Right atrium auricular region (tissue), 2 donors: ENCODE measurements at places on chromosomes 5 and 9. TPM values are rescaled to one million over a fixed set of nuclear protein-coding genes. Genes with fewer than 3 reads are reported as not detected.

DNA sequence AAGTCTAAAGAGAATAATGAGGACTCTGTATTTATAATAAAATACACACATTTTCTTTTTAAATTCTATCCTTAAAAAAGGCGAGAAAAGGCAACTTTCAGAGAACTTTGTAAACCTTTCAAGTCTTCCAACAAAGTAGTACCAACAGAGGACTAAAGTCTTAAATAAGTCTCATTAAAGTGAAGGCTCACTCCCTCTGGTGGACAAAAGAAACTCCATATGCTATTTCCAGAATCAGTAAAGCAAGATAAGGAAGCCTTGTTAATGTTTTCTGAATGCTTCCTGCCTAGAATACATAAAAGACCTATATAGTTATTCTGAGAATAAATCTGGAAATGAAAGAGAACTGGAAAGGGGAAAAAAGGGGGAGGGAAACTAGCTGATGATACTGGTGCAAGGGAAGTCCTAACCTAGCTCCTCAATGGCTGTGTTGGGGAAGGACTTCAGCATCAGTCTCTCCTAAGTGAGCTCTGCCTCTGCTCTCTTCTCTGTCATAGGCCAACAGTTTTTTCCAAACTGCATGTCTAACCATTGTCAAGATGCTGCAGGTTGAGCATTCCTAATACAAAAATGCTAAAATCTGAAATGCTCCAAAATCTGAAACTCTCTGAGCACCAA lies 7.2 kb downstream of the HMGCS1 start:
- no peaks in the 10 kb centered on the region for H3K4me1 ChIP-seq
- H3K27ac ChIP-seq: no peak overlapping the region
- DNase-seq: no peak
- no peak overlapping the region for H3K4me3 ChIP-seq

The WDR38 gene
- total RNA-seq: not detected

DNA sequence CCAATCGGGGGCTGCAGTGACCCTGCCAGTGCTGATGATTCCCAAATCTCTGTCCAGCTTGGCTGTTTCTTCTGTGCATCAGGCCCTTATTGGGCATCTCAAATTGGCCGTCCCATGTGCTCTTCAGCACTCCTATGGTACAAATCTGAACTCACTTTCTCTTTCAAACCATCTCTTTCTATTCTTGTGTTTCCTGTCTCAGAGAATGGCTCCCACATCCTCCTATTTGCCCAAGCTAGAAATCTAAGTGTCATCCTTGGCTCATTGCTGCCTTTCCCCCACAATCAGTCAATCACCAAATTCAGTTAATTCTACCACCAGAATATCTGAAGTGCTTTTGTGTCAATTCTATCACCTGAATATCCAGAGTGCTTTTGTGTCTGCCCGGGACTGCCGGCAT lies 336.6 kb downstream of the CWC27 start:
- no peaks in the 10 kb centered on the region for H3K36me3 ChIP-seq
- DNase-seq: no peak
- no peak overlapping the region for H3K4me3 ChIP-seq
- H3K27me3 ChIP-seq: no peaks in the 10 kb centered on the region
- peaks cover 17% of the 10 kb centered on the region for H3K4me1 ChIP-seq

- no peaks in the 10 kb centered on the region for H3K4me1 ChIP-seq
- H3K36me3 ChIP-seq: no peaks in the 10 kb centered on the region
These were observed 56.8 kb downstream of the DRD1 start for GRCh38 chr5:175387144-175387543.

The VCAN gene
- total RNA-seq: 139 TPM

- H3K27ac ChIP-seq: no peak overlapping the region
- H3K4me1 ChIP-seq: no peaks in the 10 kb centered on the region
- H3K27me3 ChIP-seq: no peaks in the 10 kb centered on the region
- no peak for DNase-seq
These were observed 7.4 kb downstream of the NKD2 start for GRCh38 chr5:1016036-1016435.

- peaks cover 50% of the 10 kb centered on the region for H3K4me1 ChIP-seq
- H3K27me3 ChIP-seq: no peaks in the 10 kb centered on the region
- H3K4me3 ChIP-seq: no peak overlapping the region
- DNase-seq: no peak
- no peak overlapping the region for H3K27ac ChIP-seq
These were observed 198.1 kb downstream of the TSSK1B start for GRCh38 chr5:113236536-113237288.

- H3K36me3 ChIP-seq: no peaks in the 10 kb centered on the region
- no peaks in the 10 kb centered on the region for H3K27me3 ChIP-seq
- no peak overlapping the region for H3K4me3 ChIP-seq
- DNase-seq: no peak
- H3K27ac ChIP-seq: no peak overlapping the region
- H3K4me1 ChIP-seq: no peaks in the 10 kb centered on the region
These were observed 142.6 kb downstream of the MED10 start for GRCh38 chr5:6235726-6236125.

DNA sequence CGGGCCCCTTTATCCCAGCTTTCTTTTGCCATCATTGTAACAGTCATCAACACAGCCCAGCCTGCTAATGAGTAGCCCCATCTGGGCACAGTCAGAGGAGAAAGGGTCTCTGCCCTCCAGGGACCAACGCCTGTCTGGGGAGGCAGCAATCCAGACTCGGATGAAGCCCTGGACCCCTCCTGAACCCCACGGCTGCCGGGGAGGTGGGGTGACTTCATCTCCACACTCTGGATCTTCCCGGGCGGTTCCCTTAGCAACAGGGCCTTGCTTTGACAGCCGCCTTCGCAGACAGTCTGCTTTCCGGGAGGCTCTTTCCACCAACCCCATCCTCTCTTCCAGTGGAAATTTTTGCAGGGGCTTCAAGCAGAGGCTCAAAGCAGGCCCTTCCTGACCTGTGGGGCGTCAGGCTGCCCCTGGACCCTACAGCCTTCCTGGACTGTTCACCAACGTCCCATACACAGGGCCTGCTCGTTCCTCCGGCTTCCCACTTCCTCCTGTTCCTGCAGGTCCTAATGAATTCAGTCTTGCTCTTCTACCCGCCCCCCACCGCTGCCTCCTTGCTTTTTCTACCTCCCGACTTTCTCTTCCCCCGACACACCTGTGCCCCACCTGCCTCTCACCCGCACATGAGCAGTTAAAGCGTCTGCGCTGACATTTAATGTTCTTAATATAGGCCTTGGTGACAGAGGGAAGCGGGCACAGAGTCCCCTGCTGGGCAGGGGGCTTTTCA lies 161.7 kb upstream of the MVB12B start:
- H3K4me1 ChIP-seq: no peaks in the 10 kb centered on the region
- no peaks in the 10 kb centered on the region for H3K27me3 ChIP-seq
- H3K4me3 ChIP-seq: no peak overlapping the region
- peak; percentile 38 for DNase-seq

The WDR36 gene
- total RNA-seq: 10.5 TPM

GRCh38 chr5:149439899-149440542 lies 60.9 kb upstream of the IL17B start:
- peak overlapping the region; percentile 27 for H3K27ac ChIP-seq
- H3K27me3 ChIP-seq: no peaks in the 10 kb centered on the region
- peaks cover 19% of the 10 kb centered on the region for H3K4me1 ChIP-seq
- H3K36me3 ChIP-seq: no peaks in the 10 kb centered on the region
- DNase-seq: no peak

- H3K4me3 ChIP-seq: no peak overlapping the region
- H3K36me3 ChIP-seq: no peaks in the 10 kb centered on the region
- H3K4me1 ChIP-seq: no peaks in the 10 kb centered on the region
These were observed 36.5 kb upstream of the ANKRD33B start for GRCh38 chr5:10527281-10527950.

GRCh38 chr9:132481053-132481849 lies 71.2 kb downstream of the CFAP77 start:
- no peak overlapping the region for H3K4me3 ChIP-seq
- no peak for DNase-seq
- no peaks in the 10 kb centered on the region for H3K27me3 ChIP-seq
- no peaks in the 10 kb centered on the region for H3K4me1 ChIP-seq
- H3K36me3 ChIP-seq: no peaks in the 10 kb centered on the region
- no peak overlapping the region for H3K27ac ChIP-seq
